ENCODE measurements at places on chromosomes 6 and 20. TPM values are rescaled to one million over a fixed set of nuclear protein-coding genes. Genes with fewer than 3 reads are reported as not detected.

GRCh38 chr6:34497411-34497810, 31.5 kb downstream of the PACSIN1 start:
- no peaks in the 10 kb centered on the region for H3K4me1 ChIP-seq
- DNase-seq: no peak
- no peaks in the 10 kb centered on the region for H3K36me3 ChIP-seq
- H3K27me3 ChIP-seq: no peaks in the 10 kb centered on the region
- H3K4me3 ChIP-seq: no peak overlapping the region

GRCh38 chr20:33169176-33169794, 1.3 kb downstream of the BPIFA2 start:
- no peak for DNase-seq
- H3K27ac ChIP-seq: no peak overlapping the region

GRCh38 chr6:16157909-16158308, 29.0 kb downstream of the MYLIP start:
- H3K4me1 ChIP-seq: no peaks in the 10 kb centered on the region
- no peaks in the 10 kb centered on the region for H3K27me3 ChIP-seq
- H3K27ac ChIP-seq: no peak overlapping the region
- no peak overlapping the region for H3K4me3 ChIP-seq

DNA sequence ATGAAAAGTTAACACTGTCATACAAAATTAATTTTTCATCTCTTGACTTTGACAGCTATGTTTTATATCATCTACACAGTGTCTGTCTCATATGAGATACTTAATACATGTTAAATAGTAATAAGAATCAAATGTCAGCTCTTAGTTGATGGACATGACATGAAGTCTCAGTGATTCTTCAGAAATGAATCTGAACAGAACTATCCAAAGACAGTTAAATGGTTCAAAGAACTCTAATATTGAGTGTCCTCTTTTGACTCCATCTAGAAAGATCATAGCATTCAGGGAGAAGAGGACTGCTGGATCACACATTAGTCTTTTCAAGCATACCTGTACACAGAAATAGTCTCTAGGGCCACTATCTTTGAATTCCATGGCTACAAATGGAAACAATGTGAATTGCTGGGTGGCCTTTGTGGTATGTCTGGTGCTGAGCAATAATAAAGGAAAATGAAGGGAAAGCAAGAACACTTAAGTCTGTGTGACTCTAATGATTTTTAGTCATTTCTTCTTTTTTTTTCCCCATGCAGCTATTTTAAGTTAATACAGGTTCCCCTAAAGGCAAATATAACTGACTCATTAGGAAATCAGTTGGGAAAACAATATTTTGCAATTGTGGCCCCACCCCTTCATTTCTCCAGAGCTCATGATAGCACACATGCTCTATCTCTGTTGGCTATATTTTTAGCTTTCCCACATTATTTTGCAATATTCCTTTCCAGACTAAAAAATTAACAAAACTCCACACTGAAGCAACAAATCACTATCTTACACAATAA, 367.5 kb downstream of the GRIK2 start:
- H3K4me1 ChIP-seq: no peaks in the 10 kb centered on the region
- no peaks in the 10 kb centered on the region for H3K36me3 ChIP-seq
- no peaks in the 10 kb centered on the region for H3K27me3 ChIP-seq
- DNase-seq: no peak
- H3K27ac ChIP-seq: no peak overlapping the region

GRCh38 chr6:52610011-52610410, 33.2 kb upstream of the TRAM2 start:
- no peak overlapping the region for H3K27ac ChIP-seq
- H3K4me1 ChIP-seq: no peaks in the 10 kb centered on the region
- DNase-seq: no peak
- H3K36me3 ChIP-seq: no peaks in the 10 kb centered on the region
- no peak overlapping the region for H3K4me3 ChIP-seq

GRCh38 chr6:143062551-143062950, 1.9 kb downstream of the AIG1 start:
- no peaks in the 10 kb centered on the region for H3K27me3 ChIP-seq
- H3K27ac ChIP-seq: no peak overlapping the region
- no peaks in the 10 kb centered on the region for H3K36me3 ChIP-seq

- no peak for DNase-seq
- H3K27me3 ChIP-seq: no peaks in the 10 kb centered on the region
- H3K4me1 ChIP-seq: no peaks in the 10 kb centered on the region
- H3K27ac ChIP-seq: no peak overlapping the region
- H3K4me3 ChIP-seq: no peak overlapping the region
Measured at GRCh38 chr6:96794980-96795379, 42.3 kb downstream of the GPR63 start.

GRCh38 chr20:23820493-23820892, 6.0 kb downstream of the CST2 start:
- H3K4me1 ChIP-seq: no peaks in the 10 kb centered on the region
- no peak overlapping the region for H3K4me3 ChIP-seq
- H3K27ac ChIP-seq: no peak overlapping the region
- no peak for DNase-seq
- no peaks in the 10 kb centered on the region for H3K27me3 ChIP-seq
- H3K36me3 ChIP-seq: no peaks in the 10 kb centered on the region

- no peak for DNase-seq
- H3K4me1 ChIP-seq: no peaks in the 10 kb centered on the region
- H3K4me3 ChIP-seq: no peak overlapping the region
- H3K27ac ChIP-seq: no peak overlapping the region
- no peaks in the 10 kb centered on the region for H3K36me3 ChIP-seq
Measured at GRCh38 chr20:23155141-23155590, 69.0 kb upstream of the CD93 start.

- H3K36me3 ChIP-seq: no peaks in the 10 kb centered on the region
- no peak overlapping the region for H3K27ac ChIP-seq
- H3K4me3 ChIP-seq: no peak overlapping the region
- no peak for DNase-seq
Measured at GRCh38 chr6:33950891-33951889, 147.4 kb upstream of the MLN start.

DNA sequence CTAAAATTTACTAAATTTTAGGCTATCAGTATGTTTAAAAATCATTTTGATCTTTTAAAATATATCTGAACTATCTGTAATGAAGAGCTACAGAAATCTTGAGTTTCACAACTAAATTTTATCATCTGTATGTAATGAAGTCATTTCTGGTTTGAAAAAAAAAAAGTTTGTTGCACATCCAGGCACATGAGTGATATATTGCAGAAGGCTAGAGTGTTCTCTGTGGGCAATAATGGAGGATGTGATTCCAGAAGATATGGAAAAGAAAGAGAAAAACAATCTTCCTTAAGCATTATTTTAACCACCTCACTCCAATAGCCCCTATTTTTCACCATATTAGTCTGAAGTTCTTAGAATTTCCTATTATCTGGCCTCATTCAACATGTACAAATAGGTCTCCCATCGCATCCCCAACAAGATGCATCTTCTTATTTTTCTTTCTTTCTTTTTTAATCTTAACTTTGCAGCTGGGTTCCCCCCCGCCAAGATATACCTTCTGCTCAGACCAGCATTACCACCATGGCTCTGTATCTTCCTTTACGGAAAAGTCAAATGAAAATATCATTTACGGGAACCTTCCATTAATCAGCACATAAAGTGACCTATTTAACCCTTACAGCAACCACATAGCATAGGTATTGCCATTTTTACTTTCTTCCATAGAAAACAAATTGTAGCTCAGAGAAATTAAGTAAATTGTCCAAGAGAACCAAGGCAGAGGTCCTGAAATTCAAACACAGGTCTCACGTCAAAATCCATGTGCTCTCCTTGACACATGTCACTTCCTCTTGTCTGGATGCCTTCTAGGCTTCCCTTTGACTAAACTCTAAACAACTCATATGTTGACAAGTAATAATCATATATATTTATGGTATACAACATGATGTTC, 116.9 kb downstream of the KIF13A start:
- no peak overlapping the region for H3K4me3 ChIP-seq
- no peaks in the 10 kb centered on the region for H3K27me3 ChIP-seq
- no peak for DNase-seq
- H3K27ac ChIP-seq: no peak overlapping the region
- H3K4me1 ChIP-seq: peaks cover 13% of the 10 kb centered on the region
- H3K36me3 ChIP-seq: no peaks in the 10 kb centered on the region

- no peak for DNase-seq
- H3K36me3 ChIP-seq: no peaks in the 10 kb centered on the region
- H3K4me3 ChIP-seq: no peak overlapping the region
- H3K27me3 ChIP-seq: no peaks in the 10 kb centered on the region
- H3K4me1 ChIP-seq: no peaks in the 10 kb centered on the region
Measured at GRCh38 chr6:132053511-132053910, 102.3 kb upstream of the CCN2 start.

GRCh38 chr20:36234771-36235320, 1.4 kb upstream of the AAR2 start:
- H3K4me1 ChIP-seq: peaks cover 20% of the 10 kb centered on the region
- H3K4me3 ChIP-seq: no peak overlapping the region
- DNase-seq: no peak
- no peak overlapping the region for H3K27ac ChIP-seq
- peaks cover under 1% of the 10 kb centered on the region for H3K36me3 ChIP-seq
- H3K27me3 ChIP-seq: no peaks in the 10 kb centered on the region

ELOVL4 gene
- total RNA-seq: 0.04 TPM

NFATC2 gene
- 8.3 TPM for total RNA-seq

PTK6 gene
- total RNA-seq: 4.5 TPM

DBNDD2 gene
- total RNA-seq: 18.9 TPM

ZNF217 gene
- 13.3 TPM for total RNA-seq

FOXS1 gene
- total RNA-seq: 1.1 TPM

CAP2 gene
- 3.7 TPM for total RNA-seq

ZSCAN12 gene
- total RNA-seq: 2.6 TPM

RGS17 gene
- 0.39 TPM for total RNA-seq

LINC00237 gene
- total RNA-seq: not detected

RSPO4 gene
- total RNA-seq: not detected

TRIM15 gene
- not detected for total RNA-seq

FILIP1 gene
- 2.0 TPM for total RNA-seq

Measured in pancreas (tissue), 10 donors.